Pericardium fibroblast (primary cell): ENCODE measurements at places on chromosomes 7 and 10. TPM values are rescaled to one million over a fixed set of nuclear protein-coding genes. Genes with fewer than 3 reads are reported as not detected.

Gene STAMBPL1
- total RNA-seq: 13.0 and 36.9 TPM in 2 replicates

Gene LIPM
- total RNA-seq: 0.34 TPM in 1 of 2 replicates, not detected in the other

Gene SLC29A3
- total RNA-seq: 2.5 and 3.0 TPM in 2 replicates

Gene LRRC61
- total RNA-seq: 2.0 TPM in 1 of 2 replicates, not detected in the other

Gene CRHR2
- not detected in 2 replicates for total RNA-seq

Gene FFAR4
- not detected in 2 replicates for total RNA-seq
